Right lobe of liver (tissue), 6 donors: ENCODE measurements at places on chromosomes 1 and 21.
A peak's percentile ranks its signal among the peaks of the same experiment; 100 is the strongest.

DNA sequence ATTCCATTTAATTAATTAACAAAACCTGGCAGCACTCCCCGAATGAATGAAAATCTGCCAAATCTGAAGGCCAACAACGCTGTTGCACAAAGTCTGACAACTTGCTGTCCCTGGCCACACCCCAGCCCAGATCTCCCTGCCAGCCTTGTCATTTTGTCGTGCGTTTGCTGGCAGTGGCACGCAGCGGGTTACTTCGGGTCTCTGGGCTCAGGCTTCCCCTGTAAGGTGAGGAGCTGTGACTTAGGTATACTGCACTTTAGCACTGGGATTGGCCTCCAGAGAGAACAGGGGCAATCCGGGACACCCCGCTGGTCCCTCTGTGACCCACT, 34.3 kb upstream of the SIM2 start:
- DNase-seq, result no peak

GRCh38 chr1:191615101-191615821, 543.0 kb upstream of the RGS18 start:
- DNase-seq, result no peak

DNA sequence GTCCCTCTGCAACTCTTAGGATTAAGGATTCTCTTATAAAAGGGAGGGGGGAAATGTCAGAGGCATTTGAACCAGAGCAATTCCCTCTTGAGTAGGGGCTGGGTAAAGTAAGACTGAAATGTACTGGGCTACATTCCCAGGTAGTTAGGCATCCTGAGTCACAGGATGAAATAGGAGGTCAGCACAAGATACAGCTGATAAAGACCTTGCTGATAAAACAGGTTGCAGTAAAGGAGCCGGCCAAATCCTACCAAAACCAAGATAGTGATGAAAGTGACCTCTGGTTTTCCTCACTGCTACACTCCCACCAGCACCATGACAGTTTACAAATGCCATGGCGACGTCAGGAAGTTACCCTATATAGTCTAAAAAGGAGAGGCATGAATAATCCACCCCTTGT, 14.3 kb upstream of the COX20 start:
- no peak for DNase-seq

- no peak for DNase-seq
Observed at GRCh38 chr1:191536791-191537429, 621.4 kb upstream of the RGS18 start.

DNA sequence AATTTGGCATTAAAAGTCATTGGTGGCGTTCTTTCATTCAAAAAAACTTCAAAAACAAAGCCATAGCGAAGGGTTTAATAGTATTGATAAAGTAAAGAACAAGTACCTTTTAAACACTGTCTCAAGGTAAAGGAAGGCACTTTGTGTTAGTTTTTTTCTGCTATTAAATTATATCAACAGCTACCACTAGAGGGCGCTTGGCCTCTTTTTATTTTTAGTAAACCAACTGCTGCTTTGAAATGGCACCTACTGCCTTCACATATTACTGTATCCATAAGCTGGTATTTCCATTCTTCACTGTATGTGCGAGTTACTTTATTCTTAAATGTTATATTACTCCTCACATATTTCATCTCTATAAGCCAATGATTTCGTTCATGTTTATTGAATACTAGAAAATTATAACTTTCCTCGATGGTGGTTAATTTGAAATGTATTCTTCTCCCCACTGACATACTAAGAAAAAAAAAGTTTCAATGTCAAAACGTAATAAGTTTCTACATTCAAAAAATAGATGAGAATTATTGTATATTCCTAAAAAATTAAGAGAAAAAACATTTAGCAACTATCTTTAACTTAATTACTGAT, 125.7 kb upstream of the CXADR start:
- DNase-seq, result no peak

GRCh38 chr1:223246476-223247112, 103.5 kb upstream of the TLR5 start:
- DNase-seq, result peak; percentile 31

- DNase-seq, result no peak
Observed at GRCh38 chr1:216554934-216555333, 131.7 kb upstream of the USH2A start.

DNA sequence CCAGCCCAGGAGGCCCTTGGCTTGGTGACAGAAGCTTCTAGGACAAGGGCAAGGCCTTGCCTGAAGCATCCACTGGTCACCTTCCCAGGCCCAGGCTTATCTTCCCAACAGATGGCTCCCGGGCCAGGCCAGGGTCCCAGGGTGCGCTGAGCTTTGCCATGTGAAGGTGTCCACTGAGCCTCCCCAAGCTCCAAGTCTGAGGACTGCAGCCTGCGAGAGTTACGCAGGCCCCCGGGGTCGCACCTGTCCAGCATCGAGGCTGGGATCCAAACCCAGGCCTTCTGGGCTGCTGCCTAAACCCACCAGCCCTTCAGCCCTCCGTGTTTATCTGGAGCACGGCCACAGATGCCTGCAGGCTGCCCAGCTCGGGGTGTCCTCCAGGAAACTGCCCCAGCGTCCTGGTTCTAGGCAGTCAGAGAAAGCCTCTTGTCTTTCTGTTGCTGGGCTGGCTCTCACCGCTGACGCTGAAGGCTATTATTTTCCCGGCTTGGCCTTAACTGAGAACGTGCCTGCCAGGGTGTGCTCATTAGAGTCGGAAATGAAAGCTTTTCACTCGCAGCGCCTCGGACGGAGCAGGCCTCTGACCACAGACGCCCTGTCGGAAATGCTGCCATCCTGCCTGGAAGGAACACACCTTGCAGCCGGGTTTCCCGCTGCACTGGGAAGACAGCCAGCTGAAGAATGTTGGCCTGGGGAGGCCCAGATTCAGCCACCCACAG, 71.4 kb downstream of the MEGF6 start:
- DNase-seq, result no peak

DNA sequence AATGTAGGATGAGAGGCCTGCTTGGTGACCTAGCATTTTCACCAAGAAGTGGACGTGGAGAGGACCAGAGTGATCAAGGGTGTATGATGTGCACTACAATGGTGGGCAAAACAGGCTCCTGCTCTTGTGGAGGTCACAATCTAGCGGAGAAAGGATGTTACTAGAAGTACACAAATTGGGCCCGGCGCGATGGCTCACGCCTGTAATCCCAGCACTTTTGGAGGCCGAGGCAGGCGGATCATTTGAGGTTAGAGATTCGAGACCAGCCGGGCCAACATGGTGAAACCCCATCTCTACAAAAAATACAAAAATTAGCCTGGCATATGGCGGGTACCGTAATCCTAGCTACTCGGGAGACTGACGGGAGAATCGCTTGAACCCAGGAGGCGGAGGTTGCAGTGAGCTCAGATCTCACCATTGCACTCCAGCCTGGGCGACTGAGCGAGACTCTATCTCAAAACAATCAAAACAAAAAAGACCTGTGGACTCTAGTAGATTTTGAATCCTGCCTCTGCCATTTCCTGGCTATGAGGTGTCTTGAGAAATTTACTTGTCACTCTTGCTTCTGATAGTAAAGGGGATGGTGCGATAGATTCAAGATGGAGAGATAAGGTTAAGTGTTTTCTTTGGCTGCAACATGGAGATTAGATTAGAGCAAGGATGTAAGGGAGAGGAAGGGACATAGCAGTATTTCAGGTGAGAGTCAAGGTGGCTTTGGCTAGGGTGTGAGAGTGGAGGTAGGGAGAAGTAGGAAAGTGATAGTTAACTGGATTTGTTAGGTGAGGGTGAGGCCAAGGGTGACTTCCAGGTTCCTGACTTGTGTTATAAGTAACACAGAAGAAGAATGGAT, 7.1 kb downstream of the KLF18 start:
- no peak for DNase-seq

DNA sequence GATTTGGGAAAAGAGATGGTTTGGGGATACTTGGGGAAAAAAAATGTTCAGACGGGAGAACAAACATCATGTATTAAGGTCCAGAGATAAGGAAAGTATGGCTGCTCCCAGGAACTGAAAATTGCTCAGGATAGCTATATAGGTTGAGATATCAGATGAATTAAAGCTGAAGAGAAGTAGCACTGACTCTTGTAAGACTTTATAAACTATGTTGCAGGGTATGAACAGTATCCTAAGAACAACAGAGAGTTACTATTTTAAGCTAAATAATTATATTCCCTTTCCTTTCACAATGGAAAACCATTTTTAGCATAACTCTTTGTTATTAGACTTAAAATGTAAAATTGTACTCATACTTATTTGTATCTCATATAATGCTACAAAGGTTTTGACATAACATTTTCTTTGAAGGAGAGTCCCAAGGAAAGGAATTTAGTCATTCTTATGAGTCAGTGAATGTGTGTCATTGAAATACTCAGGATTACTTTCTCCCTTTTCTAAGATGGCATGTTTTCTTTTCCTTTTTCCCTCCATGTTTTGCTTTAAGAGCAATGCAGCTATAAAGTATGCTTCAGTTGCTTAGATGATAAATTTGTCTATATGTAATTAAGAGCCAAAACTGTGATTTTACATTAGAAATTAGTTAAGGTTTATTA, 139.4 kb upstream of the KIAA1614 start:
- no peak for DNase-seq

- peak; percentile 29 for DNase-seq
Observed at GRCh38 chr1:1764876-1765470, 13.3 kb downstream of the NADK start.

GRCh38 chr1:218436346-218436745, 91.2 kb downstream of the TGFB2 start:
- DNase-seq, result no peak

DNA sequence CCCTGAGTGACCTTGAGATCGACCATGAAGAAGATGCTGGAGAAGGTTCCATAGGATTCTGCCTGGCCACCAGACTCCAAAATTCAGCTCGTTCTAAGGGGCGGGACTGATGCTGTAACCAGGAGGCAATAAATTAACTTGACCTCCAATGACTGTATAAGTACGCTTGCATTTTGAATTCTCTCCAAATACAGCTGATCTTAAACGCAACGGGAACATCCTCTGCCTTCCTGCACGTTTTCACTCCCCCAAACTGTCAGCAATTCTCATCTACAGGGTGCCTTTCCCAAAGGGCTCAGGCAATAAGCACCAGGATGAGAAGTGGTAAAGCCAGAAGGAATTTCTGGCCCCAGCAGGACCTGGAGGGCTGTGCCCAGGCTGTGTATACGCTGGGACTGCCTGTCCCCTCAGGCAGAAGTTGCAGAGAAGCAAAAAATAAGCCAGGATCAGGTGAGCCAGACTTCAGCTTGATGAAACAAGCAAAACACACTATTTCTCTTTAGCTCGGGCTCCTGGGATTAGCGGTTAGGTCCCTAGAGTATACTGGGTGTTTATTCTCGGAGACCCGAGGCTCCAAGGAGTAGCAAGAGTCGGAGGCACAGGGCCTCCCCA, 124.8 kb downstream of the LRIG2 start:
- no peak for DNase-seq

GRCh38 chr21:32424191-32424535, 11.7 kb downstream of the EVA1C start:
- DNase-seq, result no peak

DNA sequence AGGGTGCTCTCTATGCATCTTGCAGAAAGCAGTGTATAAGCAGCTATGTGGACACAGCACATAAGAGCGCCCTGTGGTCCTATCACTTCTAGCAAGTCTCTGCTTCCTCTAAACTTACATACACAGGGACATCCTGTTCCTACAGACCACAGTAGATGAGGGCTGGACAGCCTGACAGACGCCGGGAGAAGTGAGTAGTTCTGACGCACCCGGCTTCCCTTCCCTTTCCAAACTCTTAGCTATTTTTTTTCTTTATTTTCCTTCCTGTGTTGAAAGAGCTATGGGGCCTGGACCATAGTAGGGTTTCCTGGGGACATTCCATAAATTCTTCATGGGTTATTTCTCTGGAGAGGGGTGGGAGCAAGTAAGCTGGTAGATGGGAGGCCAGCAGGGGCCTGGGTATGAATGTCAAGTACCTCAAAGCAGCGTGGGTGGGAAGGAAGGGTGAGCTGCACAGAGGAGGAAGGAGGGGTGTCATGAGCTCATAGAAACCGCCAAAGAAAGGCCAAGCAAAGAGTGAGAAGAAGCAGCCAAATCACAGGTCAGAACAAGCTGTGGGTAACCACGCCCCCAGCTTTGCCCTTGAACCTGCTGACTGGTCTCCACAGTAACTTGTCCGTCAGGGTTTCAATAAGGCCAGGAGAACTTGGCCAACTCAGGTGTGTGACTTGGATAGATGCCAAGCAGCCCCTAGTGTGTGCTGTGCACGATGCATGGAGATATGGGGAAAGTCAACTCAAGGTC, 36.6 kb downstream of the PLXNA2 start:
- peak; percentile 75 for DNase-seq

- no peak for DNase-seq
Observed at GRCh38 chr1:175477248-175477647, 266.1 kb downstream of the TNR start.

DNA sequence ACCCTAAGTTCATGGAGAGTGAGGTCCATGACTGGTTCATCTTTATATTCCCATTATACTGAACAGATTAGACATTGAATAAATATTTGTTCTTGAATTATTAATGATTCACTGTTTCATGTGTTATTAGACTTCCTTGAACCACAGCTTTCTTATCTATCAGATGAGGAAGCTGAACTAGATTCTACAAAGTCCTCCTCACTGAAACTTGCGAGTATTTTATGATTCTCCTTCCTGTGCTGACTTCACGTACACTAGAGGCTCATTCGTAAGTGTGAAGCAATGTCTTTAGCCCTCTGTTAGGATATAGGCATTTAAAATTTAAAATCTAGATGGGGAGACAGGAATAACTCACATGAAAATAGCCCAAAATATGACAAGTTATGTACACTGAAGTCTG, 95.6 kb upstream of the IRF2BP2 start:
- no peak for DNase-seq

GRCh38 chr1:63524201-63524600, 876 bp downstream of the EFCAB7 start:
- no peak for DNase-seq

- no peak for DNase-seq
Observed at GRCh38 chr1:60103186-60103585, 29.6 kb upstream of the C1orf87 start.

DNA sequence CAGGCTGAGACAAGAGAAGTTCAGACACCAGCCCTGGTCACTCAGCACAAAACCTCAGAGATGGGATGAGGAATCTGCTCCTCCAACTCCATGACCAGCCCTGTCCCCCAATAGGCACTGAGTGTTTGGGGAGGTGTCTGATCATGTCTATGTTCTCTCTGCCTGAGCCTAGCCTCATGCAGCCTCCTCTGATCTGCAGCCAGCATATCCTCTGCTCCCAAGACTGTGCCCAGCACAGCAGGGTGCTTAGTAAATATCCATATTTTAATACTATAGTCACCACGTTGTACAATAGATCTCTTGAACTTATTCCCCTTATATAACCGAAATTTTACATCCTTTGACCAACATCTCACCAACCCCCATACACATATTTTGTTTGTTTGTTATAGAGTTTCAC, 202.9 kb downstream of the MATN1 start:
- DNase-seq, result no peak

GRCh38 chr1:20871419-20871818, 84.3 kb upstream of the HP1BP3 start:
- DNase-seq, result no peak

- no peak for DNase-seq
Observed at GRCh38 chr1:167168424-167168823, 52.3 kb upstream of the POU2F1 start.

DNA sequence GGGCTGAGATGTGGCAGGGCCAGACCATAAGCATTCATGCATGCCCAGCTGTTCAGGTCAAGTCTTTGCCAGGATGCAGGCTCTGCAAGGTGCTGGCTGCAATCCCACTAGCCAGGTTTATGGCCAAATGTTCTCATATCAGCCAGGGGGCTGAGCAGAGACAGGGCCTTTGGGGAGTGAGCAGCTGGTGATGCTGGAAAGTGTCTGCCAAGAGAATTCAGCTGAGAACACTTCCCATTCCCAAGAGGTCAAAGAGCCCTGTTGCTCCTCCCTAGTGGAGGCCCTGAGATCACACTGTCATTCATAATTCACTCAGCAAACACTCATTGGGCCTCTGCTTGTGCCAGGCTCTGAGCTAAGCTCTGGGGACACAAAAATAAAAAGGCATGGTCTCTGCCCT, 150.3 kb downstream of the DMRTA2 start:
- DNase-seq, result no peak
